ENCODE measurements at places on chromosomes 13 and 19. TPM values are rescaled to one million over a fixed set of nuclear protein-coding genes. Genes with fewer than 3 reads are reported as not detected.

- DNase-seq: no peak
Observed at GRCh38 chr13:100388923-100389322, 199.7 kb downstream of the GGACT start.

GRCh38 chr13:50685491-50685890 is 158.0 kb downstream of the DLEU7 start:
- no peak for DNase-seq

DNA sequence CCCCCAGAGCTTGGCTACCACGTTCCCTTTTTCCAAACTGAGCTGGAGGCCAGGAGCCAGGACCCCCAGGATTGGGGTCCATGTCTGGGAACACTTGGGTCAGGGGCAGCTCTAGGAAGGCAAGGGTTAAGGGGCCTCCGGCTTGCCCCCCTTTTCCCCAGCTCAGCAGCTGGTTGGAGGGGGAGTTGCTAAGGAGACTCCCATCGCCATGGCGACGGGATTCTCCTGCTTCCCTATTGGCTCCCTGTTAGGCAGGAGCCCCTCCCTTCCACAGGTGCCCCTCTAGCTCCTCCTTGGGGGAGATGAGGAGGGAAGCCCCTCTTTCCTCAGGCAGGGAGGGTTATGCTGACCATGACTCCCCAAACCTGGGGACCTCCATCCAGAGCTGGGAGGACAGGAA is 33.9 kb downstream of the PDE4A start:
- no peak for DNase-seq

GRCh38 chr19:7349961-7350711 is 1.4 kb downstream of the ARHGEF18 start:
- peak; percentile 42 for DNase-seq

- DNase-seq: no peak
Observed at GRCh38 chr13:98489446-98490194, 87.3 kb downstream of the STK24 start.

DNA sequence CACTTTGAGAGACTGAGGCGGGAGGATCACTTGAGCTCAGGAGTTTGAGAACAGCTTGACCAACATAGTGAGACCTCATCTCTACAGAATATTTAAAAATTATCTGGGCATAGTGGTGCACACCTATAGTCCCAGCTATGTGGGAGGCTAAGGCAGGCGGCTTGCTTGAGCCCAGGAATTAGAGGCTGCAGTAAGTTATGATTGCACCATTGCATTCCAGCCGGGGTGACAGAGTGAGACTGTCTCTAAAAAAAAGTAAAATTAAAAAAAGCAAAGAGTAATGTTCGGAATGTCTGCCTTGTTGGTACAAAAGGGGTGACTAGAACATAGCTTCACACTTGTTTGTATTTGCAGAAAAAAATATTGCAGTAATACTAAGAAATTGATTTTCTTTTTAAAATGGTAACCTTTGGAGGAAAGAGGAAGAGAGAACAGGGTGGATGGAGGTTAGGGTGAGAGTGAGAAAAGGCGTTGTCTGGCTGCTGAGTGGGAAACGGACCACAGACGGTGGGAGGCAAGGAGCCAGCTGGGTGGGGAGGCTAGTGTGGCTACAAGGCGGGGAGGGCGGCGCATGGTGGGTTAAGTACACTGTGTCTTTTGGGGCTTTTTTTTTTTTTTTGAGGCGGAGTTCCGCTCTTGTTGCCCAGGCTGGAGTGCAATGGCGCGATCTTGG is 10.2 kb downstream of the PPP1R14A start:
- no peak for DNase-seq

- DNase-seq: no peak
Observed at GRCh38 chr19:30719189-30719998, 347.2 kb downstream of the ZNF536 start.

GRCh38 chr13:51230477-51231105 is 8.4 kb downstream of the FAM124A start:
- DNase-seq: no peak

GRCh38 chr13:84430015-84430414 is 547.7 kb upstream of the SLITRK1 start:
- no peak for DNase-seq

DNA sequence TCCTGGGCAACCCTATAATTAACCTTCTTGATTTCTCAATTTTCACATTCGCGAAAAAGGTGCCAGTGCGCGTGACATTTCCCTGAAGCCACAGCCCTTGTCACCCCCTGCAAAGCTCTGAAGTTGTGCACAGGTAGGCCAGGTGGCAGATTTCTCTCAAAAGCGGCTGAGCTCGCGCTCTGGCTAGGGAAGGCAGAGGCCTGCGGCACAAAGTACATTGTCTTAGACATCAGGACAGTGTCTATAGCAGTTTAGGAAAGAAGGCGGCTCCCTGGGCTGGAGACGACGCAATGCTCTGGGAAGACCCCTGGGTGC is 42.9 kb upstream of the ZNF14 start:
- DNase-seq: no peak

DNA sequence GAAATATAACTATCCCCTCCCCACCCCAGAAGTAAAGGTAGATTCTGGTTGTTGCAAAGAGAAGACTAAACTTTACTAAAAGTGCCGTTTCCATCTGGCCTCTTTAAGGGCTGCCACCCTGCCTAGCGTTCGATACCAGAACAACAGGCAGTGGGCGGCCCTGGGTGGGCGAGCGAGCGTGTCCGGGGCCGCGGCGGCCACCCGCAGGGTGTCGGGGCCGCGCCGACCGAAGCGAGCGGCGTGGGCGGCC is 2.6 kb downstream of the FGF9 start:
- DNase-seq: peak; percentile 63

- DNase-seq: no peak
Observed at GRCh38 chr19:13132471-13133180, 14.6 kb downstream of the NACC1 start.

GRCh38 chr13:30053939-30054338 is 203.5 kb upstream of the UBL3 start:
- no peak for DNase-seq

The CLDND2 gene
- total RNA-seq: 24.9 TPM

The C13orf46 gene
- total RNA-seq: 1.8 TPM

The ZNF599 gene
- total RNA-seq: 4.6 TPM

The PSG1 gene
- not detected for total RNA-seq
